Activated CD8-positive, alpha-beta memory T cell treated with anti-CD3 and anti-CD28 coated beads, Interleukin-2, amount 10 ng/mL, durations not matched to agents 7 days and 5 days (primary cell): ENCODE measurements at places on chromosomes 6 and 20. TPM values are rescaled to one million over a fixed set of nuclear protein-coding genes. Genes with fewer than 3 reads are reported as not detected.

SGK2 gene
- 0.26 TPM for total RNA-seq

TMC2 gene
- not detected for total RNA-seq

DNA sequence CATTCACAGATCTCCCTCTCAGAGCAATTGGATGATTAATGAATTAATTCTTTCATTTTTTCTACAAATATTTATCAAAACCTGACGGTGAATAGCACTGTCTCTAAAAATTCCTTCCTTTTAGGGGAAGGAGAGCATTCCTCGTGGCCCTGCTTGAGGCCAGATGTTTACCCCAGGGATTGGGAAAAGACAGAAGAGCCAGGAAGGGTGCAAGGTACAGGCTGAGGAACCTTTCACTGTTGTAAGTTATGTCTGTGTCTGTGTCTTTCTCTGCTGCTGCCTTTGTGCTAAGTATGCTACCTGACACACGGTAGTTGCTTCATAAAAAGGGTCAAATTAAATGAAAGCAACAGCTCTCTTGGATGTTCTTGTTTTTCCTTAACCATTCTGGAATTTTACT lies 27.4 kb upstream of the CCN2 start:
- no peak for DNase-seq
- H3K27me3 ChIP-seq, result peaks cover 8% of the 10 kb centered on the region
- H3K4me1 ChIP-seq, result no peaks in the 10 kb centered on the region

LTB gene
- 839 TPM for total RNA-seq

OXT gene
- total RNA-seq, result not detected

- peak; percentile 36 for DNase-seq
- H3K36me3 ChIP-seq, result no peaks in the 10 kb centered on the region
- no peak overlapping the region for H3K4me3 ChIP-seq
- H3K4me1 ChIP-seq, result peaks cover 37% of the 10 kb centered on the region
- no peaks in the 10 kb centered on the region for H3K27me3 ChIP-seq
- H3K27ac ChIP-seq, result peak overlapping the region; percentile 8
Measured at GRCh38 chr20:59017493-59018231, 1.6 kb upstream of the TUBB1 start.

DNA sequence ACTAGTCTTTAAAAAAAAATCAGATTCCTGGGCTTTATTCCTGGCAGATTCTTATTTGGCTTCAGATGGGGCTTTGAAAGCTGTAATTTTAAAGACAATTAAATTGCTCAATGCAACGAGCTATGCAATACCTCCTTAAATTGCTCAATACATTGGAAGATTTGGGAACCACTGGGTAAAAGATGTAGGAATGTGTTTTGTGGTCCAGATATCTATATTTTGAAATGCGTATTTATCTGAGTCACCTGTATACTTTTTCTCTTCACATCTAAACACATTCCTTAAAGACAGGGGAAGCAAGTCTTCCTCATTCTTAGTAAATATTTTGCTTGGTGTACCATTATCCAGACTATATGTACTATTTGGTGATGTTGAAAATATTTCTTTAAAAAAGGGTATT lies 29.6 kb upstream of the MAP7 start:
- H3K27me3 ChIP-seq, result no peaks in the 10 kb centered on the region
- no peak overlapping the region for H3K4me3 ChIP-seq
- peaks cover 18% of the 10 kb centered on the region for H3K36me3 ChIP-seq
- no peaks in the 10 kb centered on the region for H3K4me1 ChIP-seq
- no peak overlapping the region for H3K27ac ChIP-seq
- DNase-seq, result no peak

DNA sequence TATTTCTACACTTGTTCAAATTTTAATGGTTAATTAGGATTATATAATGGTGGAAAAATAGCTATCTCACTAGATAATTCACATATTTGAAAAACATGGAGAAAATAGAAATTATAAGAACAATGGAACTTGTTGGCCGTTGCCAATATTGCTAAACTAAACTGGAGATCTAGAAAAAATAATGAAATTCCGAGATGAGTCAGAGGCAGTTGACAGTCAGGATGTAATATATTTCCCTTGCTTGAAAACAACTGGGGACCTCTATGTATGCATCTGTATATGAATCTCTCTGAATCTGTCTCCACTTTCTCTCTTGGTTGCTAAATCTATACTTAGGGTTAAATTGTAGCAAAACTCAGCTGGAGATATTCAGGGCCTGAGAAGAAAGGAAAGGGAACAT lies 1108.2 kb upstream of the GJE1 start:
- no peaks in the 10 kb centered on the region for H3K4me1 ChIP-seq
- no peaks in the 10 kb centered on the region for H3K27me3 ChIP-seq
- H3K27ac ChIP-seq, result no peak overlapping the region
- no peaks in the 10 kb centered on the region for H3K36me3 ChIP-seq
- no peak for DNase-seq

DNA sequence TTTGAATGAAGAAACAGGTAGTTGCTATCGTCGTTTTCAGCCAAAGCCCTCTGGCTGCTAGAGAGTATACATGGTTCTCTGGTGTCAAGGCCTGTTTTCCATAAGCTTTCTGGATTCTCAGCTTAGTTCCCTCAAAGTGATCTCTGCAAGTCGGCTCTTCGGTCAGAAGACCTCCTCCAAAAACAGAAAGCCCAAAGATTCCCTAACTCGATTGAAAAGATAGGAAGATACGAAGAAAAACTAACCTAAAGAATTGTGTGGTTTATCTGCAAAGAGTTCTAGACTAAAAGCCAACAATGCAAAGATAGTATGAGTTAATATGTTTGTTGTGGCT lies 545 bp upstream of the ASCC3 start:
- no peaks in the 10 kb centered on the region for H3K27me3 ChIP-seq
- peaks cover 16% of the 10 kb centered on the region for H3K36me3 ChIP-seq
- H3K4me3 ChIP-seq, result peak overlapping the region; percentile 99
- peaks cover 38% of the 10 kb centered on the region for H3K4me1 ChIP-seq

DNA sequence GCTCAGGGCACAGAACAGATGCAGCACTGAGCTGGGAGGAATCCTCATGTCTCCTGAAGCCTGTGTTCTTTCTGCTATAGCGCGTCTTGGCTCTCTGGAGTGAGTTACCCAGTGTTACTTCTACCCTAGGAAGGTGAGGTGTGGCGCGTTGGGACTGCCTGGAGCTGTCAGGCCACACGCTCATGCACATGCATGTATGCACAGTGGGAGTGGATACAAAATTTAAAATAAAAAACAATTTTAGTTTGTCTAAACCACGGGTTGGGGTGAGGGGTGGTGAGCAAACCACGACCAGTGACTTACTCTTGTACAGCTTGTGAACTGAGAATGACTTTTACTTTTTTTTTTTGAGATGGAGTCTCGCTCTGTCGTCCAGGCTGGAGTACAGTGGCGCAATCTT lies 298.6 kb upstream of the SUPT3H start:
- peaks cover 41% of the 10 kb centered on the region for H3K4me1 ChIP-seq
- no peak for DNase-seq
- H3K4me3 ChIP-seq, result no peak overlapping the region
- peaks cover 2% of the 10 kb centered on the region for H3K27me3 ChIP-seq
- H3K36me3 ChIP-seq, result peaks cover 13% of the 10 kb centered on the region

GRCh38 chr6:97717086-97717485 lies 434.1 kb upstream of the MMS22L start:
- H3K4me1 ChIP-seq, result no peaks in the 10 kb centered on the region
- no peak for DNase-seq
- no peak overlapping the region for H3K4me3 ChIP-seq
- no peak overlapping the region for H3K27ac ChIP-seq
- no peaks in the 10 kb centered on the region for H3K27me3 ChIP-seq

GRCh38 chr6:140380427-140381218 lies 1006.2 kb upstream of the CITED2 start:
- H3K36me3 ChIP-seq, result peaks cover 1% of the 10 kb centered on the region
- H3K4me1 ChIP-seq, result peaks cover 2% of the 10 kb centered on the region
- no peak for DNase-seq
- no peak overlapping the region for H3K27ac ChIP-seq

NRSN2 gene
- 5.0 TPM for total RNA-seq

DNA sequence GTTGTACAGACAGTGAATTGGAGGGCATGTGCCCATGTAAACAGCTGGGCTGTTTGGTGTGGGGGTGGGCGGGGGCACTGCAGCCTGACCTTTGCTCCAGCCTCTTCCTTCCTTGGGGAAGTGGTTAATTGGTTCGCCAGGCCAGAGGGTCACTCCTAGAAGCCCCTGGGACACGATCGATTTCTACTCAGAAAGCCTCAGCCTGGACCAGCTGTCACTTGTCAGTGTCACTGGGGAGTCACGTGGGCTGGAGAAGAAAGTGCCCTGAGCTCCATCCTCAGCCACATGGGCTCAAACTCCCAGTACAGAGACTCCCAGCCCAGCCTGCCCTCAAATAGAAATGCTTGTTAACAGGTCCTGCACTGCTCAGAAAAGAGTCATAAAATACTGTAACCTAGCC lies 423.8 kb upstream of the SULF2 start:
- H3K27me3 ChIP-seq, result no peaks in the 10 kb centered on the region
- no peak overlapping the region for H3K4me3 ChIP-seq
- DNase-seq, result no peak
- H3K36me3 ChIP-seq, result no peaks in the 10 kb centered on the region
- H3K4me1 ChIP-seq, result no peaks in the 10 kb centered on the region
- H3K27ac ChIP-seq, result no peak overlapping the region

DNA sequence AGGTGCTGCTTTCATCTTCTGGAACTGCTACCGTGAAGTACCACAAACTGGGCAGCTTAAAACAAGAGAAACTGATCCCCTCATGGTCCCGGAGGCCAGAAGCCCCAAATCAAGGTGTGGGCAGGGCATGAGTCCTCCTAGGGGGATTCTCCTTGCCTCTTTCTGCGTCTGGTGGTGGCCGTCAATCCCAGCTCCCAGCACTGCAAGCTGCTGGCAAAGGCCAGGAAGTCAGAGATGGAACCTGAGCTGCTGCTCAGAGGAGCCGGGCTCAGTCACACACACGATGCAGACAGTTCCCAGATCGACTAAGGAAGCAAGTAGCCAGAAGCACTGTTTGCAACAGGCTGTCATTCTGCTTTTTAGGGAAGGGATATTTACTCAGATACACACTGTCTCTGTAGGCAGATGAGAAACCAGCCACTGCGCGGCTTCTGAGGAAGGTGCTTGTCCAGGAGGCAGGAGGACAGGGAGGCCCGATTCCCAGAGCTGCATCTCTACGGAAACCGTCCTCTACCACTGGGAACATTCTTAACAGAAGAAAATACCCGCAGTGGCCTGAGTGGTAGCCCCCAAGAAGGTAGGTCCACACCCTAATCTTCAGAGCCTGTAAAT lies 15.5 kb downstream of the BHLHE23 start:
- H3K36me3 ChIP-seq, result no peaks in the 10 kb centered on the region
- no peak for DNase-seq
- peaks cover 4% of the 10 kb centered on the region for H3K4me1 ChIP-seq
- peaks cover 23% of the 10 kb centered on the region for H3K27me3 ChIP-seq
- H3K27ac ChIP-seq, result no peak overlapping the region

DNA sequence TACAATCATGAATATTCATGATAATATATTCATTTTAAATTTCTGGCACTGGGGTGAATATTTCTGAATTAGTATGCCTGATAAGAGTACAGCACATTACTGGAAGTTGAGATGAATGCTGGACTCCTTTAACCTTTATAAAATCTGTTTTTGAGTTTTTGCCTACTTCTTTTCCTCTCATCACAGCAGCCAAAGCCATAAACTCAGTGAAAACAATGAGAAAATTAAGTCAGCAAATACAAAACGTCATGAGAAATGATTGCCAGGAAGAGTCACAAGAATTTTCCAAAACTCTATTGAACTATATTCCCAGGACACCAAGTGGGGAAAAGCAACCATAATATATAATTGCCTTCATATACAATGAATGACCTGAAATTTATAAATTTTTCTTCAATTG lies 837.6 kb downstream of the TBC1D32 start:
- H3K4me3 ChIP-seq, result no peak overlapping the region
- DNase-seq, result no peak
- H3K4me1 ChIP-seq, result no peaks in the 10 kb centered on the region

DNA sequence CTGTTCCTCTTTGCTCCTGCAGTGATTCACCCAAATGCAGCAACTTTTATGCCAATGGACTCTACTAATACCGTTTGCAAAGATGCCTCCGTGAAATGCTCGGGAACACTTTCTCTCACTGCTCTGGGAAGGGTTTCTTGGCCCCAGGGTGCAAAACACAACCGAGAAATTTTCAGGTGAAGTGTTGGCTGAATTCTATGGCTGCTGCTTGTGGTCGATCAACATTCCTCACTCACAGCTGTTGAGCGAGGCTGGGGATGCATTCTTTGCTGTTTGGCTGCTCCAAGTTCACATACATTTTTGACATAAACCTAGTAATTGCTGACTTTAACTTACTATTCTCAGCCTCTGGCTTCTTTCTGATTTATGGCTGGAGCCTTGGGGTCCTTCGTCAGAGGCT lies 342.0 kb upstream of the CHD6 start:
- H3K27me3 ChIP-seq, result no peaks in the 10 kb centered on the region
- H3K4me3 ChIP-seq, result no peak overlapping the region
- H3K36me3 ChIP-seq, result no peaks in the 10 kb centered on the region
- H3K4me1 ChIP-seq, result no peaks in the 10 kb centered on the region

ASIP gene
- not detected for total RNA-seq

GRCh38 chr20:21693322-21693721 lies 12.1 kb upstream of the PAX1 start:
- no peaks in the 10 kb centered on the region for H3K4me1 ChIP-seq
- no peak for DNase-seq
- H3K27me3 ChIP-seq, result peaks cover 6% of the 10 kb centered on the region

- H3K27me3 ChIP-seq, result no peaks in the 10 kb centered on the region
- DNase-seq, result no peak
- H3K27ac ChIP-seq, result no peak overlapping the region
- H3K4me3 ChIP-seq, result no peak overlapping the region
Measured at GRCh38 chr6:113219783-113220182, 637.4 kb upstream of the MARCKS start.

- H3K36me3 ChIP-seq, result no peaks in the 10 kb centered on the region
- DNase-seq, result no peak
- H3K27me3 ChIP-seq, result peaks cover 28% of the 10 kb centered on the region
- H3K4me1 ChIP-seq, result peaks cover 6% of the 10 kb centered on the region
- H3K4me3 ChIP-seq, result no peak overlapping the region
Measured at GRCh38 chr6:6766230-6766905, 177.8 kb downstream of the LY86 start.

FHL5 gene
- total RNA-seq, result not detected

DNA sequence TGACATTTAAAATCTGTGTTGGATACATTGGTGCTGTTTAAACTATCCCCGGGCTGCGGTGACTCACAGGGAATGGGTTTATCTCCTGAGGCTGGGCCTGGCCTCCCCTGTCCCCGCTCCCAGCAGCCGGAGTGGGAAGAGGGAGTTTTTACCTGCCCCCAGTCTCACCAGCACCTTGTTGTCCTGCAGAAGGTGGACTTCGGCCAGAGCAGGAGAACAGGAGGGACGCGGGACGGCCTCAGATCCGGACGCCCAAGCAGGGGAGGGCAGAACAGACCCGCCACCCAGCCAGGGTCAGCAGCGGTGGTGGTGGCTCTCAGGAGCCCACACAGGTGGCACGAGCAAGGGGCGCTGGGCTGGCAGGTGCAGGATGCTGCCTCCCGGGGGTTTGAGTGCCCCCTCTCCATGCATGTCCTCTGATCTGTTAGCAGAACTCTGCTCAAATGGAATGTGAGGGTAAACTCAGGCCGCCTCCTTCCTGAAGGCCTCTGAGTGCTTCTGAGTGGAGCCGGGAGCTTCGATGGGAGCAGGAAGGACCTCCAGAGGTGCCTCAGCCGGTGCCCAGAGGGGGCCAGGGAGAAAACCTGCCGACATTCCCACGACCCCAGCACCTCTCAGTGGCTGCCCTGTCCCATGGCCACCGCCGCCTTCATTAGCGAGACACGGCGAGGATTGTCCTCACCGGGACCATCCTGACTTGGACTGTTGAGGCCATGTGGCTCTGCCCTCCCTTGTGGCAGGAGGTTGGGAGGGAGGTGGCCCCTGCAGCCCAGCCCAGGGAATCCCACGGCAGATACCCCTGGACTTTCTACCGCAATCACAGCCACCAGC lies 43.4 kb upstream of the MRGBP start:
- peaks cover 2% of the 10 kb centered on the region for H3K4me1 ChIP-seq
- DNase-seq, result no peak
- peaks cover 50% of the 10 kb centered on the region for H3K27me3 ChIP-seq

ZNF165 gene
- total RNA-seq, result 0.70 TPM

BCAS4 gene
- total RNA-seq, result 44.8 TPM

MEI4 gene
- total RNA-seq, result not detected
